ENCODE measurements at places on chromosomes 2 and 18. TPM values are rescaled to one million over a fixed set of nuclear protein-coding genes. Genes with fewer than 3 reads are reported as not detected.

DNA sequence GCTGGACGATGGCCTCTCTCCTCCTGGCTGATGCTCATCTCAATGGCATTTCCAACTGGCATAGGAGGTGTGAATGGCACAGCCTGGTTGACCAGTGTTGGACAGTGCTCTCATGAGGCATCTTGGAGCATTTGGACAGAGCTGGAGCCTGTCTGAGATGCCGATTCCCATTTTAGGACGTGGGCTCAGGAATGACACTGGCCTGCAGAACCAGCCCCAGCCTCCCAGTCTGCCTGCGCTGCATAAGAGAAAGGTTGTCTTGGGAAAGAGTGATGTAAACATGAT, 118.2 kb upstream of the COPS8 start:
- no peak for DNase-seq

DNA sequence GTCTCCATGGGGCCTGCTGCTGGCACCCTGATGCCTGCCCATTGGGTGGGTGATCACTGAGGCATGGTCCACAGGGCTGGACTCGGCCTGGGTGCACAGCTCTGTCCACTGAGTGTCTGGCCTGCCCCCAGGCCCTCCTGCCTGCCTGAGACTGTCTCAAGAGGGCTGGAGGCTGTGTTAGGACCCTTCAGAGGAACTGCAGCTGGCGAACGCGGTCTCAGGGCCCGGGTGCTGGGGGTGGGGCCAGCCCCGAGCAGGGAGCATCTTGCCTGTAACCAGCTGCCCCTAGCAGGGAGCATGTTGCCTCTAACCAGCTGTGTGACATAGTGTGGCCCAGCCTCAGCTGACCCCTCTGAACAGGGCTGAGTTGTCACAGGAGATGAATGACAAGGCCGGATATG, 50.0 kb downstream of the TWIST2 start:
- DNase-seq, result no peak

DNA sequence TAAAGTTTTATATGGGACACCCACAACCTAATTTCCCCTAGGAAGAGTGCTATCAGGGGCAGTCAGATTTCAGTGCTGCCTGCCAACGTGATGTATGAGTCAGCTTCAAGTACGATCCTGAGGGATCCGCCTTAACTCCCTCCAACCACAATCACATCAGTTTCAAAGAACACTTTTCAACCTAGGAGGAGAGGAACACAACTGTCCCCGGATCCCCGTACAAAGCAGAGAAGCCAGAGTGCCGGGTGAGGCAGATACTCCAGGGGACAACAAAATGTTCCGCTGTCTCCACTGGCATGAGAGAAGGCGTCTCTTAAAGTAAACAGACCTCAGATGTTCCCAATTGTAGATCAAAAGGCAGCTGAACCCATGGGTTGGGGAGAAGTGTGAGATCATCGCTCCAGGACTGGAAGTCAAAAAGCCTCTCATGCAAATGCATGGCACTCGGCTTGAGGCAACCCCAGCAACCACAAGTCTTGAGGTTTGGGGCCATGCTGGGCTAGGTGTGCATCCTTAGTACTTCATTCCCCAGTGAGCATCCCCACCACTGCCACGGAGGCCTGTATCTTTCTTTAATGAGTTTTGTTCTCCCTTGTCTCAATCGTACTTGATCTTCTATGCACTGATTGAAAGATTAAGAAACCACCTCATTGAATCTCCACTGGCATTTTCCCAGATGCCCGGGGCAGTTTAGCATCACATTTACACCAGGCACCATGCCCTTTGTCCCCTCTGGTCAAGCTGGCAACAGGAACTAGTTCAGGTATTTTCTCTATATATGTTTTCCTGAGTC, 91.0 kb upstream of the CCBE1 start:
- no peak for DNase-seq

- no peak for DNase-seq
These were observed 40.0 kb upstream of the MCM6 start for GRCh38 chr2:135916207-135916606.

DNA sequence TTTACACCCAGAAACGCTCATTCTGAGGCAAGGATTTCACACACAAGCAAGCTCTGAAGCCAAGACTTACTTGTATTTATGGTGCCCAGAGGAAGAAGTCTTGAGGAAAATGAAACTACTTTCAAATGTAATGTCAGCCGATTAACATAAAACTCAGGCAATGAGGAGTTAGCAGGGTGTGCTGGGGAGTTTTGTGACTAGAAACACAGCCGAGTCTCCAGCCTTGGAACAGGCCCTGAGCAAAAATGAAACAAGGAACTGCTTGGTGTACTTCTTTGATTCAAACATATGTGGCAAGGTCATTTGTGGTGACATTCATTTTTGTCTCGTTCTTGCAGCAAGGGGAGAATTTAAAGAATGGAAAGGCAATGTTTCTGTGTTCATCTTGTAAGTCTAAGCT, 4.5 kb downstream of the DYTN start:
- no peak for DNase-seq

- no peak for DNase-seq
These were observed 1.5 kb downstream of the EFR3B start for GRCh38 chr2:25043241-25043867.

GRCh38 chr2:108614043-108614545, 79.8 kb downstream of the LIMS1 start:
- DNase-seq, result no peak

- peak; percentile 69 for DNase-seq
These were observed 98.0 kb downstream of the CCDC138 start for GRCh38 chr2:108884619-108885018.

DNA sequence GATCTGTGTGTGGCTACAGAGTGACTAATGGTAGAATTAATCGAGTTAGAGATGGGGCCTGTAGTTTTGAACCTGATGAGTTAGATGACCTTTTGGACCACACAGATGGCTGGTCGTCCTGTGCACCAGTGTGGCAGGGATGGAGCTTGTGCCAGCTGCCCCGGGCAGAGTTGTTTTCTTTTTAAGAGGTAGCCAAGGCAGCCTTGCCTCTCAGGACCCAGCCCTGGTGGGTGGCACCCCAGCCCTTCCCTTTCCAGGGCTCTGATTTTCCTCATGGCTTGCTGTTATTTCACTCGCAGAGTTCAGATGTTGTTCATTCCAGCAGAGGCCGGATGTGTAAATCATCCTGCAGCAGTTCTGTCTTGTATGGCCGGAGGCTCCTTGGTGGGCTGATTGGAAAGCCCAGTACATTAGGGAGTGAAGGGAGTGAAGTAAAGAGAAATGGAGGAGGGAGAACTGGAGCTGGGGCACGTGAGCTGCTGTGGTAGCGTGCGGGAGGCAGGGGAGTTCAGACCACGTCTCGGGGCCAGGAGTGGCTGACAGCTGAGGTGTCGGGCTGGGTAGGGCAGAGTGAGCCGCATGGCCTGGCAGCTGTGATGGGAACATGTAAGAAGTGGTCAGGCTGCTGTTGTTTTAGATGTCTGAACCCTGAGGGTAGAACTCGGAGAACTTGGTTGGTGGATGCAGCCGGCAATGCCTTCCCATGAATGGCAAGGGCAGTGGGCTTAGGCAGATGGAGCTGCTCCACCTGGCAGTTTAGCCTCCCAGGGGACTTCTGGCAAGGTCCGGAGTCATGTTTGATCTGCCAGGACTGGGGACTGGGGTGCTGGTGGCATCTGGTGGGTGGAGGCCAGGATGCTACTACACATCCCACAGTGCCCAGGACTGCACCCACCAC, 28.8 kb downstream of the ASAP2 start:
- DNase-seq, result no peak

- no peak for DNase-seq
These were observed 95.3 kb downstream of the EIPR1 start for GRCh38 chr2:3282056-3282998.

- DNase-seq, result no peak
These were observed 205.1 kb upstream of the SIX3 start for GRCh38 chr2:44736270-44736942.

DNA sequence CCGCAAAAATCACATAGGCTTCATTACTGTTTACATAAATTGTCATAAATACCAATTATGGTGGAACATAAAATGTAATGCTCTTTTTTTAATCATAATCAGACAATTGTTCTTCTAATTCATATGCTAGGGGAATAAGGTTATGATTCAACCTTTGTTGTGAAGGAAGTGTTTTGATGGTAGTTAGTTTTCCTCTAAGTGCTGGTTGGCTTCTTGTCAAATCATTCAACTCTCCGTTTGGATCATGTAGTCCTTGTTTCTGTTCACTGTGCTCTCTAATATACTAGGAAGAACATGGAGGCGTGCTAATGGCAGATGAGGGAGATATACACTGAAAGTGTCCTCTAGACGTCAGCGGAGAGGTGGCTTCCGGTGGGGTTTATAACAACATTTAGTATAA, 1938.0 kb upstream of the PIK3C3 start:
- DNase-seq, result no peak

PLCD4 gene
- 1.0 TPM for total RNA-seq

CXCR1 gene
- 5.3 TPM for total RNA-seq

PARD3B gene
- total RNA-seq, result 32.5 TPM
